GM20000 (cell line): ENCODE measurements at places on chromosomes 6 and 20.
A peak's percentile ranks its signal among the peaks of the same experiment; 100 is the strongest.

- no peak for DNase-seq
Measured at GRCh38 chr6:82260997-82261732, 13.6 kb upstream of the IBTK start.

DNA sequence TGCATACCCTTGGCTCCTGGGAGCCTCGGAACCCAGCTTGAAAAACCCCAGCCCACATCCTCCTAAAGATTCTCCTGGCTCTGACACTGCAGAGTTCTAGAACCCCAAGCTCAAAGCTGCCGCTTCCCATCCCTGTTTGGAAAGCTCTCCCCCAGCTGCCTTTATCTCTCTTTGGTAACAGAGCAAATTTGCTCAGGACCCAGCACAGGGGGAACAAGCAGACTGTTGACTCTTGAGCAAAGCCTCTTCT lies 38.9 kb downstream of the HNF4A start:
- no peak for DNase-seq

GRCh38 chr6:45702849-45703739 lies 312.6 kb downstream of the CLIC5 start:
- no peak for DNase-seq

DNA sequence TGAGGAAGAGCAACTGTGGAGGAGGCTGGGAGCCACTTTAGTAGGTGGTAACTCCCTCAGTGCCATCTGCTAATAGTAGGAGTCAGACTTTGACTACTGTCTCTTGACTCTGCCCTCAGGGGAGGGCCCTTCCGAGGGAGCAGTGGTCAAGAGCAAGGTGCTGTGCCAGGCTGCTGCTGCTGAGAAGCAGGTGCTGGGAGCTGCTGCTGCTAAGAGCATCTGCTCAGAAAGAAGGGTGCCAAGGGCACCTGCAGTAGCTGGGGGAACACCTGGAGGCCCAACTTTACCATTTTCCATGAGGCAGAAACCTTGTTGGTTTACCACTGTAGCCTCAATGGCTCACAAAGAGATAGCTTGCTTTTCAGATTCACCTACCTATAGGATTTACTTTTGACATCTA lies 18.5 kb downstream of the GGTLC1 start:
- DNase-seq = no peak

DNA sequence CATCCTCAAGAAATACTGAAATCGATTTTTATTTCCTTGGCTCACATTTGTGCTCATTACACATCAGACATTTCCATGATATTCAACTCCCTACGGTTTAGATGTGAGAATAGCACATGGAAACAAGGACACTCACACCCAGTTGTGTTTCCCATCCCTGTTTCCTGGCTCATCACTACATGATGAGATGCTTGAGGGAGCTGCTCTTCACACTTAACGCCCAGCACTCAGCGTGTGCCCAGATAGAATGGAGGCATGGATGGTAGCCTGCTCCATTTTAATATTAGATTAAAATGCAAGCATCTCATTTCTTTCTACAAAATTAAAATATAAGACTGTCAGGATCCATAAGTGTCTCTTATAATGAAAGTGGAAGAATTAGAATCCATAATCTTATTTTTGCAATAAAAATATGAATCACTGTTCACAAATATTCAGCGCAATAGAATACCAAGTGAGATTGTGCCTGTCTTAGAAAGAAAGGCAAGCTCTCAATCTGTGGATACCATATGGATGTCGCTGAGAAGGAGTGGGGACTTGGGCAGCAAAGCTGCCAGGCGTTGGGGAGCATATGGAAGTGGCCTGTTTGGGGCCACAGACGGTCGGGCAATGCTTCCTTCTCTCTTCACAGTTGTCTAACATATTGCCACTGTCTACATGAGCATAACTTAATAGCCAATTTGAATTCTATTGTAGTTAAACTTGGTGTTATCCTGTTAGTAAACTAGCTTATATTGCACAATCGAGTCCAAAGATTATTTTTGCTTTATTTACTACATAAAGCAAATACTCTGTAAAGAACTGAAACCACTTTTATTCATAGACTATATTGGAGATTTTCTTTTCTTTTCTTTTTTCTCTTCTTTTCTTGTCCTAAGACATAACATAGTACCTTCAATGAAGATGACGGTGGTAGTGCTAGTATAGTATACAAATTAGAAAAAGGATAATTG lies 206.8 kb upstream of the QKI start:
- no peak for DNase-seq

DNA sequence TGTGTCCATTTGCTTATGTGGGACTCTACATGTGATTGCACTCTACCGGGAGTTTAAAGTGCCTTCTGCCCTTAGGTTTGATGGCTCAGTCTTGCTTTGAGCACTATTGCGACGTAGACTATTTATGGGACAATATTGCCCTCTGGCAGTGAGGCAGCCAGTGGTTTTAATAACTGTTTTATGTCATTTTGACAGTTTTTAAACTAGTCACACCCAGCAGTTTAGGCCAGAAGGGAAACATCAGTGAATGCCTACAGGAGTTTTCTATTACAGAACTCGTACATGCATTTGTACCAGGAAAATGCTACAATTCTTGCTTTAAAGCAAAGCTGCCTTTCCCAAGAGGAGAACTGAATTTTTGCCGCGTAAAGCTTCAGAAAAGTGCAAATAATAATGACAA lies 813.7 kb downstream of the KIF16B start:
- no peak for DNase-seq

- DNase-seq = no peak
Measured at GRCh38 chr20:1533059-1533458, 24.4 kb downstream of the SIRPD start.

GRCh38 chr6:32075781-32076180 lies 33.4 kb downstream of the TNXB start:
- no peak for DNase-seq

GRCh38 chr6:79869184-79869583 lies 78.2 kb downstream of the ELOVL4 start:
- DNase-seq = no peak

GRCh38 chr6:75290136-75290945 lies 5.7 kb upstream of the TMEM30A start:
- DNase-seq = no peak

GRCh38 chr6:111809264-111809663 lies 64.0 kb downstream of the FYN start:
- DNase-seq = no peak

DNA sequence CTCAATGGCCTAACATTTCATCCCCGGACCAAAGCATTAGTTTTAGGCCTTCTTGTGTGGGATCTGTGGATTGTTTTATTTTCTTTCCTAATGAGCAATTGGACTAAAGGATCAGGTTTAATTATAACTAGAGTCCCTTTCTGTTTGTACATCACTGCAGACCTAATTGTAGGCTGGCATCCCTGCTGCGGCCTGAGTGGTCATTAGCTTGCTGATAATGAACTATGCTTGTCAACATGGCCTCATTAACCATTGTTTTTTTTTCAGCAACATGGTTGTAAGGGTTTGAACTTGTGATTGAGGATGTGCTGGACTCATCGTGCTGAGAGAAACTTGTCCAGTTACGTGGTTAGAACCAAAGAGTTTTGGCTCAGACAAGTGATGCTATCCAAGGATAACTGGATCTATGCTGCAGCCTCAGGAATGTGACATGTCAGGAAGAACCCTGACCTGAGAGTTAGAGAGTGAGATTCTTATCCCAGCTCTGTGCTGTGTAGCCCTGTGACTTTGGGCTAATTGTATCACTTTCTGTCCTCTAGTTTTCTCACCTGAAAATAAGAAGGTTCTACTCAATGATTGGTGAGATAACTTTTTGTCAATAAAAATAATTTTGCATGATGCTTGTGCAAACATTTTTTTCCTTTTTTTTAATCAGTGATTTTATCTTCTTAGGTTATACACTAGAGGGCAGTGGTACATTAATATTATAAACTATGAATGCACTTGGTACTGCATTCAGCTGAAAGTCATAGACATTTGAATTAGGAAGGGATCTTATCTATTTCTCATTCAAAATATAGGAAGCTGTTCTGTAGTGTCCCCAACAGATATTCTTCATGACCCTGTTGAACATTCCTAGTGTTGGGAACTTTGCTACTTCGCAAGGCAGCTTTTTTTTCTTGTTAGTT lies 140.9 kb downstream of the RNF144B start:
- DNase-seq = no peak

GRCh38 chr6:31580807-31581433 lies 1.3 kb downstream of the LTB start:
- DNase-seq = peak; percentile 84

DNA sequence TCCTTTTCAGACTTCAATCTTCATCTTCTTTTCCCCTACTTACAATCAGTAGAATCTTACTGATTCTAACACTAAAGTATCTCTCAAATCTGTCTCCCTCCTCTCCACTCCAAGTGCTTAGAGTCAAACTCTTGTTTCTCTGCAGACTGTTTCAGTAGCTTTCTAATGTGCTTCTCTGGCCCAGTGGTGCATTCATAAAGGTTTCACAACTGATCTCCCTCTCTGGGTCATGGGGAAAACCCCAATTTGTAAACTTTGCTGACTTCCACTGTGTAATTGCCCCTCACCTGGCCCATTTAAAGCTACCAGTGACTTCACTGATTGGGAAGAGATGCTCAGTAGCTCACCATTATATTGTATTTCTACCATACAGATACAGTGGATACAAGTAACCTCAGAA lies 183.6 kb downstream of the FAXC start:
- no peak for DNase-seq

DNA sequence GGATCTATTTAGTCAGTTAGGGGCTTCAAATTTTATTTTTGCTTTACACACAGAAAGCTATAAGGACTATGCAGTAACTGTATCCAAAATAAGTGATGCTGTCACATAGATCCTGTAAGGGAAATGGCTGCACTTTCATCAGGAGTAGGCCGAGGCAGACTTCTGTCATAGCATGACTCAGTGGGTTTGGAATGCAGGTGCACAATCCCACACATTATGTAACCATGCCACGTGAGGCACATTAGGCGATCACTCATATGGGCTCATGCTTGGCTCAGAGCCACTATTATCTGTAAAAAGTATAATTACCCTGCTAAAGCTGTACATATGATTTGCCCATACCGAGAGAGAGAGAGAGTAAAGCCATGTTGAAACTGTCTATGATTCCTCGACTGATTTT lies 1189.4 kb upstream of the EYS start:
- no peak for DNase-seq

DNA sequence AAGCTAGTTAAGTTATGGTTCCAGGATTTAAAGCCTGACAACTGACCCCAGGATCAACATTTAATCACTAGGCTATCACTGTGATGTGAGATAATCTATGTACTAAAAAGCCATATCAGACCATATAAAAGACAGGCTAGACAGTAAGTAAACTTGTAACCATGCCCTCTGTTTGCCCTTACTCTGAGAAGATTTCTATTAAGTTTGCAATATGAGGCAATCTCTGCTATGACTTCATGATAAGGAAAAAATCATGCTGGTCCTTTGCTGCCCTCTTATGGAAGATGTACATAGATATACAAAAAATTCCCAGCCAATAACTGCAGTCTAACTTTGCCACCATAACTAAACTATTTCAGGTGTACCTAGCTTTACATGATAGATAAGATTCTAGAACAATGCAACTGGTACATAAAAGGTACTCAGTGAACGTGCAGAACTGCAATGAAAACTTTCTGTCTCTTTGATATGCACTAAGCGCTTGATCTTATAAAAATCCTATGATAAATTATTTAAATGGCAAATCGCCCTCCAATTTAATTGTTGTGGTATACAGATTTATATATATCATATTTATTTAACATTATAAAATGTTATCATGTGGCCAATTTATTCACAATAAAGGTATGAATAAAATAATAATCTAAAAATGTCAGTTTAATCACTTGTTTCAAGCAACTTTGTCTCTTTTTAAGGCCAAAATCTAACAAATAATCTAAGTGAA lies 70.5 kb downstream of the FAM217A start:
- peak; percentile 20 for DNase-seq

DNA sequence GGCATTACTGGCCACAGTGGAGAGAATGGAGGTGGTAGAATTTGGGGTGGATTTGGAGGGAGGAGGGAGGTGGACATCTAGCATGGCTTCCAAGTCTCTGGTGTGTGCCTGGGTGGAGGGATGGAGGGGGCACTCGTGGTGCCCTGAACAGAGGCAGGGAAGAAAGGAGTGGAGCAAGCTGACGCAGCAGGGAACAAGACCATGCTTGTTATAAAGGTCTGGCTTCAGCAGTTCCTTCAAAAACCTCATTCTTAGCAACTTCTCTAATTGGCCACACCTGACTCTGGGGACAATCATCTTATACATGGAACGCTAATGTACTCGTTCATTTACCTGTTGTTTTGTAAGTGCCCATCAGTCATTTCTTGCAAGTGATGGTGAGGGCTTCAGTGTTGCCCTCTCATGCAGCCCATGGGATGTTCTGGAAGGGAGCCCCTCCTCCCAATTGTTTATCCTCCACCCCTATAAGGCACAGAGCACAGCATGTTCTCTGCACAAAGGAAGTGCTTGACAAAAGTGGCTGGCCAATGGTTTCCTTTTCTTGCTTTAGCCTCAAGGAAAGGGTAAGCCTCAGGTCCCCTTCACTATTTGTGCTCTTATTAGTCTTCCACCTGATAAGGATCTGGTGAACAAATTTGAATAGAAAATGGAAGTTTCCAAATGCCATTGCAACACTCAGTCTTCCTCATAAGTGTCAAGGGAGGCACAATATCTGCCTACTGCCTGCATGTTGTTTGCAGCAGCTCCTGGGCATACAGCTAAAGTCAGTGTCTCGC lies 39.3 kb downstream of the GFOD1 start:
- no peak for DNase-seq

GRCh38 chr6:44044154-44044539 lies 83.1 kb downstream of the MRPL14 start:
- no peak for DNase-seq
